ENCODE measurements at places on chromosomes 5 and 9.

- DNase-seq, result no peak
Observed at GRCh38 chr9:78707080-78707479, 410.2 kb downstream of the PSAT1 start.

- no peak for DNase-seq
Observed at GRCh38 chr5:15079566-15079965, 208.0 kb upstream of the ANKH start.

- no peak for DNase-seq
Observed at GRCh38 chr5:86806206-86806605, 188.5 kb downstream of the COX7C start.

- DNase-seq, result no peak
Observed at GRCh38 chr9:81082221-81082620, 607.1 kb downstream of the TLE1 start.

DNA sequence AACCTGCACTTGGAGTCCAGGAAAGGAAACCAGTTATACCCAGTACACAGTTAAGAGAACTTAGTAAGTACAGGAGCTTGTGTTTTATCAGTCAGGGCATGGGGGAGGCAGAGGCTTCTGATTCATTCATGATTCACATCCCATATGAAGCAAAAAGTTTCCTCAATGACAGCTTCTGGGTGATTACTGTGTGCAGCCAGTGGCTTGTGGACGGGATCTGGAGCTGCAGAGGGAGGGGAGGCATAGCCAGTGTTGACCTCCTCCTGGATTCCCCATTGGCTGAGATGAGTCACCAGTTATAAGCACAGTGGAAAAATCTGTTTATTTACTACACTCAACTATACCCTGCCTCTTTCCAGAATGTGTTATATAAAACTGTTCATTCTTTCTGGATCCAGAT lies 17.7 kb downstream of the IL31RA start:
- no peak for DNase-seq

DNA sequence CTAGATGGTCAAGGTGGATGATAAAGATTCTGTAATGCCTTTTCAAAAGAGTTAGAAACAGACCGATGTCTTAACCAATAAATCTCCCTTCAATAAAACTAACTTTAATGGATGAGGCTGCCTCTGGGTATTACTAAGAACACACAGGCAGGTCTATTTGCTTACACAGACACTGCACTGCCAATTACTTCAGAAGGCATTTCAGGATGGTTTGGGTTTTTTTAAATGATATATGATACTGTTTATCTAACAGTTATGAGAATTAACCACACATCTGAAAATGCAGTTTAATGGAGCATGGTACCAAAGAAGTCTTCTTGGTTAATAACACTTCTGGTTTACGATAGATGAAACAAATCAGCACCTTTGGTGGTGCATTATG lies 367.9 kb upstream of the GRAMD2B start:
- DNase-seq, result no peak

DNA sequence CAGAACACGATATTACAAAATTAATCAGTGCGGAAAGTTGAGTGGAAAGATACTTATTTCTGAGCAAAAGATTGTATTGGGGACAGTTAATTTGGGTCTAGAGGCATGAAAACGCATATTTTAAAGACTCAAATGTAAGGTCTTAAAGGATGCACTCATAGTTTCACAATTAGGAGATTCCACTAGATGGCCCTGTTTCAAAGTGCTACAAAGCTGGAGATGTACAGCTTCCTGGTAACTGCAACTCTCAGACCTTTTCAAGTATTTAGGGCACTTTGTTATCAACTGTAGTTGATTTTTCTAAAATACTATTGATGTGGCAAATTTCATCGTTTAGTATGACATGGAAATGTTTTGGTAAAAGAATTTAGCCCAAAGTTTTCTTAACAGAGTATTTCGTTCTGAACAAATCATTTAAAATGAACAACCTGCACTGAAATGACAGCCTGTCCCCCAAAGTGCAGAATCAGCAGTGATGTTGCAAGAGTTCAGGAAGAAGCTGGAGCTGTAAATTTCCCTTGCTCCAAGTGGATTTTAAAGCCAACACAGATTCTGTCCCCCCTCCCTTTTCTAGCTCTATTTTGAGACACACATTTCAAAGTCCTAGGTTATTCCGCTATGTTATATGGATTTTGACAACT lies 16.2 kb upstream of the NDUFB6 start:
- DNase-seq, result no peak

DNA sequence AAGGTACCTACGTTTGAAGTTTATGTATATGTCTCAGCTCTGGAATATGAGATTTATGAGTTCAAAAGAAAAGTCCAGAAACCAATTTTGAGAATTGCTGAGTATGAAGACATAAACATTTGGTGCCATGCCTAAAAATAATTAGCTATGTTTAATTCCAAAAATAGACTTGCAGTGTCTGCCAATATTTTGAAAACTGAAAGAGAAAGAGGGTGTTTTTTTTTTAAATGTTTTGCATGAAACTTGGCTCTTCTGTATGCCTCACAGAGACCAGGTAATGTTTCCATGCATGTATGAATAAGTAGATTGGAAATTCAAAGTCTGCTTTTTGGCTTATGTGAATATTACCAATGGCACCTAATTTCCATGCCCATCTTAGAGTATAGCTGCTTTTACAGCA lies 634.4 kb upstream of the C9orf72 start:
- no peak for DNase-seq

DNA sequence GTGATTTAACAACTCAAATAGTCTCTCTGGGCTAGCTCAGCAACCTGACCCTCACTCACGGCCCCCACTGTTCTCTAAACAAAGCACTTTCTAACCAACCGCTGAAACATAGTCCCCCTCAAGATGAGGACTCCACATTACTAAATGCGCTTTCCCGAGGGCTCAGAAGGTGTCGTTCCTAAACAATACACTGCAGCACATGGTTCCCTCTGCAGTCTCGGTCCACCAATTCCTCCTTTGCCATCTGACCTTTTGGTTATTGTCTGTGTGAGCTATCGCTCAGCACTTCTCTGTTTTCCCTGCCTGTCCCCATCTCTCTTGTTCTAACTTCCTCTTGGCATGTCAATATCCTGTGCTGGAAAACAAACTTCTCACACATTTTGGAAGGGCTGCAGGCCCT lies 7.2 kb downstream of the EPB41L4A start:
- no peak for DNase-seq

GRCh38 chr9:84748112-84748511 lies 78.6 kb downstream of the NTRK2 start:
- DNase-seq, result no peak

GRCh38 chr9:36222449-36222848 lies 31.7 kb downstream of the CLTA start:
- DNase-seq, result no peak

All from hippocampal formation (tissue), 2 donors.